ENCODE measurements at places on chromosomes 16 and 17. TPM values are rescaled to one million over a fixed set of nuclear protein-coding genes. Genes with fewer than 3 reads are reported as not detected.
A peak's percentile ranks its signal among the peaks of the same experiment; 100 is the strongest.

DNA sequence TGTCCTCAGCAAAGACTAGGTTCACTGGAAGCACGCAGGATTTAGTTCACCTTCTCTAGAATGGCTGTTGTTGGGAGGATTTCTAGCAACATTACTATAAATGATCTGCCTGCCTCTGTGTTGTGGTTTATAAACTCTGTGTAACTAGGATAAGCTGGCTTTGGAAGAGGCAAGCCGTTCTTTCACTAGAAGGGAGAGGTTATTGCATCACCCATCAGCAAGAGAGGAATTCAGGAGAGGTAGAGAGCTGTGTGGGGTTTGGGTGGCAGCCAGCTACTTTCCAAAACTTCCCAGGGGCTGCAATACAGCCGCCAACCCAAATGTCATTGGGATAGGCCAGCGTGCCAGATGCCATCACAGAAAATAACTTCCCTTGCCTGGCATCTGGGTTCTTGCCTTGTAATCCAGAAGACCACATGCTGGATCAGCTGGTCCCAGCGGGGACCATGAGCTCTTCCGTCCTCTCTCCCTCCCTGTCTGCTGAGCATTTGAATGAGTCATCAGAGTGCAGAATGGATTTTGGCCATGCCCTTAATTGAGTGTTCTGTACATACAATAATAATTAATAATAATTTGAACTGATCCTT, 95.7 kb upstream of the RBFOX1 start:
- DNase-seq = no peak

DNA sequence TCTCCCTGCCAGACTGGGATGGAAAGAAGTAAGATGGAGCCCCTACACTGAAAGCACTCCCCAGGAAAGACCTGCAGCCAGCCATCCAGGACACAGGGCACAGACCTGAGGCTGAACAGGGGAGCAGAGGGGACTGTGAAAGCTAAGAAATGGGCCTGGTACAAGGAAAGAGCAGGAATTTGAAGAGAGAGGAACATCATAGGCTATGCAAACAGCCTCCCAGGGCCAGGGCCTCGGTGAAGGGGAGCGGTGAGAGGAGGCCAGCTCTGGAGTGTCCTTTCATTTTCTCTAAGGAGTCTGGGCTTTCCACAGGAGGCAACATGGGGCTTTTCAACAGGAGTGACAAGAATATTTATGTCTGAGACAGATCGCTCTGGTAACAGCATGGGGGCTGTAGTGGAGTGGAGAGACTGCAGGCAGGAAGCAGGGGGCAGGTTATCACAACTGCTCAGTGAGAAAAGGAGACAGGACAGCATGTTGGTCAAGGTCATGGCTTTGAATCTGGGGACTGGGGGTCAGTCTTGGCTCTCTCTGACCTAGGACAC, 50.1 kb downstream of the TOM1L2 start:
- DNase-seq = no peak

GRCh38 chr17:73872816-73873215, 228.6 kb upstream of the SDK2 start:
- DNase-seq = no peak

DNA sequence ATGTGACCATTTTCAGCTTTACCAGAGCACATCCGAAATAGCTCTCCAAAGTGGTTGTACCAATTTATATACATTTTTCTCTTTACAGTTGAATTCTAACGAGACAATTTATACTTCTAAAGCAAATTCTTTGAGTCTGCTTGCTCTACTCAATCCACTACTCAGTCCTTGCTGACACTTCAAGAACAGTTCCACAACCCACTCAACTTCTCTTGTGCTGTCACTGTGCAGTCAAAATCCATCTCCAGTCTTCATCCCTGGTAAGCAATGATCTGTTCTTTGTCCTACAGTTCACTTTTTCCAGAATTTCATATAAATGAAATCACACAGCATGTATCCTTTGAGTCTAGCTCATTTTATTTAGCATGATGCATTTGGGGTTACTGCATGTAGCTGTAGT, 30.6 kb downstream of the NETO2 start:
- no peak for DNase-seq

DNA sequence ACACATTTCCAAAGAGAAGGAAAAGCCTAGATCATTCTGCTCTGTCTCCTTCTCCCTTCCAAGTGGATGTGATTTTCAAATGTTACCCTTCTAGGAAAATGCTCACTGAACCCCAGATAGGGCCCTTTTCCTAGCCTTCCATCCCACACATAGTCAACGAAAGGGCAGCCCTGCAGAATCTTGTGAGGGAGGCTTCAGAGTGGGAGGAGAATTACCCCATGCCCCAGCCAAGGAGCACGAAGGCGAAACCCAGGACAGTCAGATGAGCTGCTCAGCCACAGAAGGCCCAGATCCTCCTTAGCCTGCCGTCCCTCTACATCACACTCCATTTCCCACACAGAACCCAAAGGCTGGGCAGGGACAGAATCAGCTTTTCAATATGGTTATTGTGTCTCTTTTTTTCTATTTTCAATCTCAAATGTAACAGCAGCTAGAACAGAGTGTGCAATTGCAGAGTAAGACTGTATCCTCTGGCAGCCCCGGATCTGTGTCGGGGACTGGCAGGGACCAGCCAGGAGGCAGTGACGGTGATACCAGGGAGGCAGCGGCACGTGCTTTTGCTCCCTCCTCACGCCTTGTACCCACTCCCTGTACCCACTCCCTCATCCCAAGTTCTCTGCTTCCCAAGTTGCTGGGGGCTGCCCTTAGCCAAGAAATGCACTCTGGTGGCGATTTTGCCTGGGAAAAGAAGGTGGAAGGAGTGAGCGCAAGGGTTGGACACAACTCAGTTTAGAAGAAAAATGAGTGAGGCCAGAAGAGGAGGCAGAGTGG, 3.7 kb upstream of the SDK2 start:
- DNase-seq = no peak

DNA sequence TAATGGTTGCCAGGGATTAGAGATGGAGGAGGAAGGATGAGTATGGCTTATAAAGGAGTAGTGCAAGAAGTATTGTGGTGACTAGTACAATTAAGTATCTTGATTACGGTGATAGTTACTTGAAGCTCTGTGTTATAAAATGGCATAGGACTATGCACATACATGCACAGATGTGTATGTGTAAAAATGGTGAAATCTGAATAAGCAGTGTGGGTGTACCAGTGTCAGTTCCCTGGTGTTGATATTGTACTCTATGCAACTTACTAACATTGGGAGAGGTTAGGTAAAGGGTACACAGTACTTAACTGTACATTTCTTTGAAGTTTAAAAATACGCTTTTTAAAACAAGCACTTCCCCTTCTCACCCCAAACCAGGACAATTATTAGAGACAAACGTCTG, 48.5 kb downstream of the NSRP1 start:
- DNase-seq = no peak

DNA sequence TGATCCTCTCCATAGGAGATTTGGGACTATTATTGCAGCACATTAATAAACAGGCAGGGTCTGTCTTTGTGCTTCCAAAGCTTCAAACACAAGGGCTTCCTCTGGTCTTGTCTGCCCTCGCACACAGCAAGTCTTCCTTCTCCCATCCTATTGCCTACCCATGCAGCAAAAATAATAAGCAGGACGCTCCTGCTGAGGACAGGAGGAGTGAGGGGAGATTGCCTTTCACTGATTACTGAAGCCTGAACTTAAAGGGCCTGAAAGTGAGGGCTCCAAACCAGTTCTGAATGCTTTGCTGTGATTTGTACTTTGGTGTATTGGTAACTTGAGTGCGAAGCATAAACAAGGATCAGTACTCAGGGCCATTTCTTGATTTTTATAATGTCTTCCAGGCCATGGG, 197.6 kb upstream of the XYLT1 start:
- peak; percentile 83 for DNase-seq

DNA sequence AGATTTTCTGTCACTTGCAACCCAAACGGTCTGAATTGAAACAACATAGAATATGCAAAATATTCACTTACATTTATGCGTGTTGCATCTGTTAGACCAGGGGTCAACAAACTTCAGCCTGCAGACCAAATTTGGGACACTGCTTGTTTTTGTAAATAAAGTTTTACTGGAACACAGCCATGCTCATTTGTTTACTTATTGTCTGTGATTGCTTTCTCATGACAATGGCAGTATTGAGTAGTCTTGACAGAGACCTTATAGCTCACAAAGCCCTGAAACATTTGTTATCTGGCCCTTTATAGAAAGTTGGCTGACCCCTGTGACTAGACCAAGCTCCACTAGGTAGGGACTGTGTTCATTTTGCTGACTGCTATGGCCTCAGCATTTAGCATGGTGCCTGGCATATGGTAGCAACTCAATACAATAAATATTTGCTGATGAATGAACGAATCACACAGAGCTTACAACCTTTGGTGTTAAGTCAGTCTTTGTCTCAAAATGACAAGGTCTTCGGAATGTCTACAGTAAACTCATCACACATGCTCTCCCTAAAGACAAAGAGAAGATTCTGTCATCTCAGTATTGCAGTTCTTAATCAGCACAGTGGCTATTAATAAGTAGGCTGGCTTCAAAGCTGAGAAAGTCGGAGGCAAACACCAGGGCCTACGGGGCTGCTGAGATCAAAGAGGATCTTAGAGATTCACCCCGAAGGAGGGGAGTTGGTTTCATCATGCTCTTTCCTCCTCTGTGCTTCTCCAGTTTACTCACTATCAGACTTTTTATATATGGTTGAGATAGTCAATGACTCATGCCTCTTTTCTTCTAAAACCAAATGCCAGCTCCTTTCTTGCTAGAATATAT, 95.2 kb upstream of the AXIN2 start:
- no peak for DNase-seq

- no peak for DNase-seq
These were observed 4.0 kb downstream of the ZNF598 start for GRCh38 chr16:2005646-2006045.

DNA sequence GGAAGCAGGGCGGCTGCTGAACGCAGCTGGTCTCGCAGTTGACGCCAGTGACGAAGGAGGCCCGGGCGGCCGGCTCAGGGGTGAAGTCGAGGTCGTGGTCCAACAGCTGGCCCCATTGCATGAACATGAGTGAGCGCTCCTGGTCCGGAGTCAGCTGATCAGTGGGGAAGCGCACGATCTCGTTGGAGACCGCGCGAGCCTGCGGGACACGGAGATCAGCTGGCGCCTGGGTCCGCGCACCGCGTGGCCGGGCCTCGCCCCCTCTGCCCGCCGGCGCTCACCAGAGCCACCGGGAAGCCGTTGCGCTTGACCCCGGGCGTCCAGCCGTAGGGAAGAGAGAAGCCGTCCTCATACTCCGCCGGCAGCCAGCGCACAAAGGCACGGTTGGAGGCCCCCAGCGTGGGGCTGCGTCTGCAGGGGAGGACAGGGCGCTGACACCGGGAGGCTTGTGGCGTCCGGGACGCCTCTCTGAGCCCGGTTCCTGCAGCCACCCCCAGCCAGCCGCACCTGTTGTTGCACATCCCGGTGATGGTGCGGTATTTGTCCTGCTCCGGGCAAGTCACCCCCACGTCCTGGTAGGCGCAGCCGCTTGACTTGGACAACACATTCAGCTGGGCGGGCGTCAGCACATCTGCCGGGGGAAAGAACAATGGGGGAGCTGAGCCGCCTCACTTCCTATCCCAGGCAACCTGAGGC, 1.6 kb downstream of the MPO start:
- DNase-seq = peak; percentile 89

GRCh38 chr17:18190628-18191235, 7.1 kb downstream of the ALKBH5 start:
- DNase-seq = no peak

DNA sequence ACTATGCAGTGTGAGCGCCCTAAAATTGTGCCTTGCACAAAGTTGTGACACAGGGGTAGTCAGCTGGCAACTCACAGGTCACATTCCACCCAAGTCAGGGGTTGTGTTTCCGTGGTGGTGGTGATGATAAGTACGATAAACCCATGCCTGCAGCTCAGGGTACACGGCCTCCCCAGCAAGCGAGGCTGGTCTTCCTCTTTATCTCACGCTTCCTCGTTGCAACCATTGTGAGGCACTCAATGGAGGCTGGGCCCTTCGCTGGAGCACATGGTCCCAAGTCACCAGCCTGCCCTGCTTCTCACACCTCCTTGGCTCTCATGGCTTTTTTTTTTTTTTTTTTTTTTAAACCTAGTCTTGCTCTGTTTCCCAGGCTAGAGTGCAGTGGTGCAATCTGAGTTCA, 307.5 kb downstream of the CPPED1 start:
- DNase-seq = no peak

DNA sequence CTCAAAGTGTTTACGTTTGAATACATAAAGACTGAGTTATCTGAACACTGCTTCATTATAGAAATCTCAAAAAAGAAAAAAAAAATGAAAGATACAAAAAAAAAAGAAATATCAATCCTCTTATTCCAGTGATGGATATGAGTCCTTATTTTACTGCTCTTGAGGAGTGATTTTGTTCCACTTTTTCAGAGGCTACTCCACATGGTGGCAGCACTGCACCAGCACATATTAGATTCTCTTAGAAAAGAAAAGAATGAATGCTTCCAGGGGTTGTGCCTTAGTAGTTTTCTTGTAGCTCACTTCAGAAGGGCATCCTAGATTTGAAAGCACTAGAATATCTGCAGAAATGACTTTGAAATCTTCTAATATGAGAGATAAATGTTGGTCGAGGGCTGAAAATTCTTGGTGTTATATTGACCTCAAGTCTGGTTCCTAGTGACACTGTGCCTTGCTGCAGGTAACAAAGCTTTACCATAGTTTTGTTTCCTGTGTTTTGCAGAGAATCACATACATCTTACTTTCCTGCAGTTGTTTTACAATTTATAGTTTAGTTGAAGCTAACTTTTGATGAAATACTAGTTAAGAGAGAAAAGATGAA, 25.9 kb downstream of the AP2B1 start:
- DNase-seq = no peak

GRCh38 chr17:69175625-69176456, 34.1 kb upstream of the ABCA6 start:
- no peak for DNase-seq

GRCh38 chr17:29687596-29687995, 64.9 kb upstream of the CORO6 start:
- no peak for DNase-seq

Gene NPW
- not detected for total RNA-seq

Gene NPIPA8
- not detected for total RNA-seq

Gene CCL1
- total RNA-seq = not detected

Gene MGAT5B
- 0.40 TPM for total RNA-seq
